ENCODE measurements at places on chromosomes 3 and 15.

DNA sequence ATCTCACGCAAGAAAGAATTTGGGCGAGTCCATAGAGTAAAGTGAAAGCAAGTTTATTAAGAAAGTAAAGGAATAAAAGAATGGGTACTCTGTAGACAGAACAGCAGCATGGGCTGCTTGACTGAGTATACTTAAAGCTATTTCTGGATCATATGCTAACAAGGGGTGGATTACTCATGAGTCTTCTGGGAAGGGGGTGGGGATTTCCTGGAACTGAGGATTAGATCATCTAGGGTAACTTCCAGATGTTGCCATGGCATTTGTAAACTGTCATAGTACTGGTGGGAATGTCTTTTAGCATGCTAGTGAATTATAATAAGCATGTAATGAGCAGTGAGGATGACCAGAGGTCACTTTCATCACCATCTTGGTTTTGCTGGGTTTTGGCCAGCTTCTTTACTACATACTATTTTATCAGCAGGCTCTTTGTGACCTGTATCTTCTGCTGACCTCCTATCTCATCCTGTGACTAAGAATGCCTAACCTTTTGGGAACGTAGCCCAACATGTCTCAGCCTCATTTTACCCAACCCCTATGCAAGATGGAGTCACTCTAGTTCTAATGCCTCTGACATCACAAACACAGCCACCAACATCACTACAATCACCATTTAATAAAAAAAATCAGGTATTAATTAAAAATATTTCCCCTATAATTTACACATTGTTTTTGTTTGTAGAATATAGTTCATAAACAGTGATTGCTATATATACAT lies 890.7 kb upstream of the EPHA6 start:
- no peak for DNase-seq

DNA sequence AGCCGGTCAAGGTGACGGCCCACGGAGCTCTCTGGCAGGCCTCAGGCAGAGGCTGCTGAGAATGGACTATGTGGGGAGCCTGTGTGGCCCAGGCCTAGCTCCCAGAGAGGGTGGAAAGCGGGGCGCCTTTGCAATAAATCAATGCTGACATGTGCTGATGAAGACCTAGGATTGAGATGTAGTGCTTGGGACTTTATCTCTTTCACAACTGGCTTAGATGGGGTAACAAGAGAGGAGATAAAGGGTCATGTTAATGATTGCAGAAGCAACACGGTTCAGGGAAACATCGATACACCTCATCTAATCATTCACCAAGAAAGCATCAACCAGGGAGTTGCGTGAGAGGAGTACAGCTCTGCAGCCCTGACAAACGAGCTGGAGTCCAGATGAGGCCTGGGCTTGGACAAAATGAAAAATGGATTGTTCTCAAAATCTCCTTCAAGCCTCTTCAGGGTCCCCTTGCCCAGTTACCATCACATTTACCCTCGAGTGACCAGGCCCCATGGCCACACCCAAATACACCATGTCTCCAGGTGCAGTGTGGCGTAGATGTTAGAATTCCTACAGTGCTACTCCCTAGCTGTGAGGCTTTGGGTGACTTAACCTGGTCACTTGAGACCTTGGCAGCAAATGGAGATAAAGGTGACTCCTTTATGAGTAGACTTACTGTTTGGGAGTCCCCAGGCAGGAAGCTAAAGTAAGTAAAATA lies 146.4 kb upstream of the LIPC start:
- no peak for DNase-seq

DNA sequence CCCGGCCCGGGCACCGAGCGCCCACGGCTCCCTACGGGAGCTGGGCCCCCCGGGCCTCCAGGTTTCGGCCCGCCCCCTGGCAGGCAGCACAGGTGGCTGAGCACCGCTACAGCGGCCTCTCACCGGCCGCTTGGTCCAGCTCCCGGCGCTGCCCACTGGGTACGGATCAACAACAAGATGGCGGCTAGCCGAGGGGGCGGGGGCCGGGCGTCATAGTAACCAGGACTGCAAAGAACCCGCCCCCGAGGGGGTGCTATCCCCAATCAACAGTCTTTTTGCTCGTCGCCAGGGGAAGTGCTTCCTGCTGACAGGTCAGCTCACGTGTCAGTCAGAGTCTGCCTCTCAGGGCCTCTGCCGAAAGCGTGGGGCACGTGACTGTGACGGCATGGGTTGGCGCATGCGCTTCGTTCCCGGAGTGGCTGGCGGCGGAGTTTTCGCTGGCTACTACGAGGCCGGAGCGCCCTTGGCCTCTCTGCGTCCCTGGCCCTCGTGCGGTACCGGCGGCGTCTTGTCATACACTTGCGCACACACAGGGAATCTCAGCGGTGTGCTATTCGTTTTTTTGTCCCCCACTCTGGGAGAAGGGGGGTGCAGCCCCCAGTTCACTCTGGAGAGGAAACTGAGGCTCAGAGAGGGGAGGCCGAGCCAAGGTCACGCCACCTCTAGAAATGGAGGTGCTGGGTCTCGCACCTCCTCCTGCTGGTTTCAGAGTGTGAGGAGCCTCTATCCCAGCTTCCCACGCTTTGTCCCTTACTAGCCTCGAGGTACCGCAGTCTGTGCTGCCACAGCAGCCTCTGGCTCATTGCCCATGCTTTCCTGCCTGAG lies at the start of gene IP6K1:
Gene IP6K1 (minus strand): TSS at position 186 of the 825 bp plus-strand sequence. CDS start 38,502 bp downstream, outside the sequence.
- DNase-seq: peak; percentile 92

DNA sequence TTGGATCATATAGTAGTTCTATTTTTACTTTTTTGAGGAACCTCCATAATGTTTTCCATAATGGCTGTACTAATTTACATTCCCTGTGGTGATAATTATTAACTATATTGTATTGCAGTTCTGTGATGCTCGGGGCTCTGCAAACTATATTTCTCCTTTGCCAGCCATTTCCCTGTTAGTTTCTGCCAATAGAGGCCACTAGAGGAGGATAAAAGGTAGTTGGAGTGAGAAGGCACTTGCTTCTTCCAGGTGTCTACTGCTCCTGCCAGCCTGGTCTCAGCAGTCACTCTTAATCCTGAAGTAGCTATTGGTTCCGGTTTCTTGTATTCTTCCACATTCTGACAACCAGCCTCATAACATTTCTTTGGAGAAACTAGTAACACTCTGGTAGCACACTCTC lies 233.9 kb upstream of the GBE1 start:
- no peak for DNase-seq

- no peak for DNase-seq
These were observed 45.2 kb downstream of the CMC1 start for GRCh38 chr3:28286595-28286994.

- no peak for DNase-seq
These were observed 46.4 kb downstream of the C3orf20 start for GRCh38 chr3:14721126-14721864.

- DNase-seq: no peak
These were observed 39.8 kb downstream of the SMARCC1 start for GRCh38 chr3:47741925-47742324.
